ENCODE measurements at places on chromosomes 16 and 17.

GRCh38 chr17:64773836-64774761 is 112.0 kb upstream of the SMURF2 start:
- H3K4me3 ChIP-seq, result no peak overlapping the region
- peaks cover 26% of the 10 kb centered on the region for H3K4me1 ChIP-seq
- H3K36me3 ChIP-seq, result peaks cover 1% of the 10 kb centered on the region
- H3K27me3 ChIP-seq, result peaks cover 16% of the 10 kb centered on the region

DNA sequence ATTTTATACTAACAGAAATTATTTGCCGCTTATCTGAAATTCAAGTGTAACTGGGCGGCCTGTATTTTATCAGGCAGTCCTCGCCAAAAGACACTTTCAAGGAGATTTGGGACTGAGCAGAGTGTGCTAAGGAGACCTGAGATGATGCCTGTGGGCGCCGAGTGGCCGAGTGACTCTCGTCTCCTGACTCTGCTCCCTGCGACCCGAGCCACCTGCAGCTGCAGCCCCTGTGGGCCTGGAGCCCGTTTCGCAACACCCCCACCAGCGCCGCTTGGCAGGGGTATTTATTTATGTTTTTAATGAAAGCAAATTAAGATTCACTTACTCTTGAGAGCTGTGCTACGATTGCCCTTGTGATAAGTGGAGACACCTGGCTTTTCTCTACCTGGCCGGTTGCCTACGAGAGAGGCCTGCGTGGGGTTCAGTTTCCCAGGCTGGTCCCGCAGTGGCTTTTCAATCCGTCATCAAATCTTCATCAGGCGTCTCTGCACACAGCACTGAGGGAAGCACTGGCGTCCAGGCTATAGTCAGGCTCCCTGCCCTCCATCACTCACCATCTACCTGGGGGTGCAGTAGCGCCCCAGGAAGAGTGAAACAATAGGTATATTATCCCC is 124.0 kb downstream of the SEC14L1 start:
- H3K36me3 ChIP-seq, result no peaks in the 10 kb centered on the region
- no peak overlapping the region for H3K4me3 ChIP-seq
- DNase-seq, result no peak
- no peak overlapping the region for H3K27ac ChIP-seq
- H3K27me3 ChIP-seq, result peaks cover 10% of the 10 kb centered on the region

GRCh38 chr17:1724351-1724868 is at the start of gene WDR81:
TSS of gene WDR81 (plus strand) at chr17:1724704. CDS start at chr17:1724960, 256 bp downstream.
- H3K27ac ChIP-seq, result peak within 1 kb of the TSS; percentile 88
- H3K36me3 ChIP-seq, result peaks cover 16% of the 10 kb centered on the region
- peak; percentile 84 for DNase-seq
- peaks cover 22% of the 10 kb centered on the region for H3K4me1 ChIP-seq

- H3K27me3 ChIP-seq, result no peaks in the 10 kb centered on the region
- H3K4me1 ChIP-seq, result no peaks in the 10 kb centered on the region
- H3K27ac ChIP-seq, result no peak overlapping the region
- no peak for DNase-seq
Measured at GRCh38 chr17:46950342-46950996, 27.5 kb downstream of the GOSR2 start.

GRCh38 chr16:82900559-82900958 is 273.8 kb downstream of the CDH13 start:
- no peak for DNase-seq
- H3K4me3 ChIP-seq, result no peak overlapping the region
- H3K4me1 ChIP-seq, result no peaks in the 10 kb centered on the region
- H3K27ac ChIP-seq, result no peak overlapping the region

DNA sequence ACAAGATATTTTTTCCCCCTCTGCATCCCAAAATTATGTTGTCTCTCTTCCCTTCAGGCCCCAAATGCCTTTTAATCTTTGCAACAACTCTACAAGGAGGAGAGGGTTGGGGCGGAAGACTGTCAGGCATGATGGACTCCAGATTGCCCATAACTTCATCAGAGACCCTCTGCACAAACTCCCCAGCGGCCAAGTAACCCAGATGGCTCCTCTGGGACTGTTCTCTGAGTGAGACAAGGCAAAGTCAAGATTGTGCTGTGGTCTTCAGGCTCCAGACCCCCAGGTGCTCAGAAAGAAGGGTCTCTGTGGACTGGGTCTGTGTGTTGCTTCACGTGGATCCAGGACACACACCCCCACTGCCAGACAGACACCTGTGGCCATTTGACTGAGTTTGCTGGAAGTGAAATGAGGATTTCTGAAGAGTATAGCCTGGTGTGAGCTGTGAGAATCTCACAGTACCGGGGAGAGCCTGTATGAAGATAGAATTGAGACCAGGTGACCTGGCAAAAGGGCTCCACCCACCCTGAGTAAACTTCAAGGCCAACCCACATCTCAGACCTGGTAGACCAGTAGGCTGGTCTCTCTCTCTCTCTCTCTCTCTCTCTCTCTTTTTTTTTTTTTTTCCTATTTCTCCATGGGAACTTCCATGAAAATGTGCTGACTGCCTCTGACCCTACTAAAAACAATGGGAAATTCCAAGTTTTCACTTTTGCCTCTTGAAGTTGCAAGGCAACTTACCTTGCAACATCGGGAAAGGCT is 354.1 kb downstream of the SOX9 start:
- no peak for DNase-seq
- no peaks in the 10 kb centered on the region for H3K36me3 ChIP-seq
- H3K27ac ChIP-seq, result no peak overlapping the region
- H3K4me3 ChIP-seq, result no peak overlapping the region

DNA sequence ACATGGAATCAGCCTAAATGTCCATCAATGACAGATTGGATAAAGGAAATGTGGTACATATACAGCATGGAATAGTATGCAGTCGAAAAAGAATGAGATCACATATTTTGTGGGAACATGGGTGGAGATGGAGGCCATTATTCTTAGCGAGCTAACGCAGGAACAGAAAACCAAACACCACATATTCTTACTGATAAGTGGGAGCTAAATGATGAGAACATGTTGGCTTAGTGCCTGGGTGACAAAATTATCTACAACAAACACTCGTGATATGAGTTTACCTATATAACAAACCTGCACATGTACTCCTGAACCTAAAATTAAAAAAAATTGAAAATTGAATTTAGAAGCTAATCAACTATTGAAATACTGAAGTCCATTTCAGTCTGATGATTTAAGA is 6.1 kb downstream of the ANKS4B start:
- no peaks in the 10 kb centered on the region for H3K4me1 ChIP-seq
- H3K36me3 ChIP-seq, result no peaks in the 10 kb centered on the region
- H3K27ac ChIP-seq, result no peak overlapping the region
- H3K4me3 ChIP-seq, result no peak overlapping the region

DNA sequence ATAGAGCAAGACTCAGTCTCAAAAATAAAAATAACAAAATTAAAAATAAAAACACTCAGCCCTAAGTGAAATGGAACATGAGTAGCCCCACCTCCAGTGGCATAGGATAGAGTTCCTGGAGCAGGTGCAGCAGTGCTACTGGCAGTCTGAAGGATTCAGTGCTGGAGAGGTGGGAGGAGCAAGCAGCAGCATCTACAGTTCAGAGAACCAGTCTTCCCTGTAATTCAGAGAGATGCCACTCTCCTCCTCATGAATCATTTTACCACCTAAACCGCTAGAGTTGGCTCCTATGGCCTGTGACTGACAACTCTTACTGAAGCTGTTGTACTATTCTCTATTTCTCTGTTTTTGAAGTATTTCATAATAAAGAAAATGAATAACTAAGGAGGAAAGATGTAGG is 56.0 kb upstream of the SMURF2 start:
- no peaks in the 10 kb centered on the region for H3K27me3 ChIP-seq
- no peak overlapping the region for H3K27ac ChIP-seq
- no peaks in the 10 kb centered on the region for H3K36me3 ChIP-seq

DNA sequence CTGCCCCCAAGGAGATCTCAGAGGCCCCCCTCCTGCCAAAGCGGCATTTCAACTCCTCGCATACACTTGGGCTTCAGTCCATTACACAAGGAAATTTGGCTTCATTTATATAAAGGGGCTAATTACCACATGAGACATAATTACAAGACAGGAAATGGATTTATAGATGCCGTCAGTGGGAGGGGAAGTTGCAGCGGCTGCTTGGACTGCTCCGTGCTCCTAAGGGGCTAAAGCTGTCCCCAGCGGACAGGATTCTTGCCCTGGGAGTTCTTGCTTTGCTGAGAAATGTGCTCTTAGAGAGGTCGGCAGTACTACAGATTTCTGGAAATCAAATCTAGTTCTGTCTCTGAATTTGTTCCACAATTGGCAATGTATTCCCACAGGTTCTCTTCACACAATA is 57.2 kb upstream of the NLK start:
- H3K27me3 ChIP-seq, result peaks cover 27% of the 10 kb centered on the region
- H3K27ac ChIP-seq, result peak overlapping the region; percentile 20
- H3K4me3 ChIP-seq, result no peak overlapping the region

All from stimulated activated naive B cell treated with anti-CD40 and anti-IgM and Interleukin-4, amounts not matched to agents 10 μg/mL and 1 μg/mL and 100 μg/mL, for 72 hours (primary cell).